Activated T-cell treated with anti-CD3 and anti-CD28 coated beads for 4 hours (primary cell): ENCODE measurements at places on chromosomes 2 and 18.

DNA sequence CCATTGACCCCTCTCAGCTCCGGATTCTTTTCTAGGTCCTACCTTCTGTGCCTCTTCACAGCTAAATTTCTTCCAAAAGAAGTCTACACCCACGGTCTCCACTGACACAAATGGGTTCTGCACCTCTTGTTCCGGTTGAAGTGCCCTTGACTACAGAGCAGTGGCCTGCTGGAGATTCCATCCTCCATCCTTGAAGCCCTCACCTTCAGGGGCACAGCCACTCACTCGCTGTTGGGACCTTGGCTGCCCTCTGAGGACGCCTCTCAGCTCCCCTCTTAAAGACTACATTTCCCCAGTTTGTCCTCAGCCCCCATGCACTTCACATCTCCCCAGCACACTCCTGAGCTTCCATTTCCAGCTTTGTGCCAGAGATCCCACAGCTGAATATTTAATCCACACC is 226.3 kb downstream of the ATAD2B start:
- DNase-seq, result no peak

GRCh38 chr18:1240701-1241100 is 336.0 kb downstream of the ADCYAP1 start:
- no peak for DNase-seq

GRCh38 chr2:69012310-69013141 is 453 bp upstream of the ANTXR1 start:
- peak; percentile 53 for DNase-seq

GRCh38 chr2:97908208-97908676 is 87.5 kb downstream of the TMEM131 start:
- no peak for DNase-seq

GRCh38 chr2:2021995-2022394 is 277.7 kb upstream of the PXDN start:
- DNase-seq, result no peak

DNA sequence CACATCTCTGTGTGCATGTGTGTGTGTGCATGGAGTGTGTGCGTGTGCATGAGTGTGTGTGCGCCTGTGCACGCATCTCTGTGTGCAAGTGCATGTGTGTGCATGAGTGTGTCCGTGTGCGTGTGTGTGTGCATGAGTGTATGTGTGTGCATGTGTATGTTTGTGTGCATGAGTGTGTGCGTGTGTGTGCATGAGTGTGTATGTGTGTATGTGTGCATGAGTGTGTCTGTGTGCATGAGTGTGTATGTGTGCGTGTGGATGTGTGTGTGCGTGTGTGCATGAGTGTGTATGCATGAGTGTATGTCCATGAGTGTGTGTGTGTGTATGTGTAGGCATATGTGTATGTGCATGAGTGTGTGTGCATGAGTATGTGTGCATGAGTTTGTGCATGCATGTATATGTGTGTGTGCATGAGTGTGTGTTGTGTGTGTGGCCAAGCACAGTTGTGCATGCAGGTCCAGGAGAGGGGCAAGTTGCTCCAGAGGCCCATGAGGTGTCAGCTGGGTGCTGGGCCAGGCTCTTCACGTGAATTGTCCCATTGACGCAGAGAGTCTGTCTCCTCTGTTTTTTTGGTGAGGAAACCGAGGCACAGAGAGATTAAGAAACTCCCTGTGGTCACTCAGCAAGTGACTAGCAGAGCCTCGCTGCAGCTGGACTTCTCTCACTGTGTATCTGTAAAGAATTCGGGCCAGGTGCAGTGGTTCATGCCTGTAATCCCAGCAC is 75.5 kb downstream of the ASB1 start:
- DNase-seq, result no peak

DNA sequence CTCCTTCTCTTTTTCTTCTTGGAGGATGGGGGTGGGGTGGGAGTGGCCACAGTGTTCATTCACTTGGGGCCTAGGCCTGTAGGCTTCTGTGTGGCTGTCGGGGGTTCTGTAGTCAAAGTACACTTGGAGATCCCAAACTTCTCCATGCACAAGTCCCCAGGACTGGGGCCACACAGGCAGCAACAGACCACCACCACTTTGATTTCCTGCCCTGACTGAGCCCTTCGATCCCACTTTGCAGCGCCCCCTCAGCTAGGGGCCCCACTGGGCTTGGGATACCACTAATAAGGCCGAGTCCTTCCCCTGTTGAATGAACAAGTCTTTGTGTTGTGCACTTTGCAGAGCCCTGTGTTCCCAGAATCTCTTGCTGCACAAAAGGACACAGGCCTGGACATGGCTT is 5.5 kb upstream of the TEX51 start:
- DNase-seq, result no peak

- DNase-seq, result no peak
Measured at GRCh38 chr2:212646698-212647366, 108.2 kb upstream of the ERBB4 start.

DNA sequence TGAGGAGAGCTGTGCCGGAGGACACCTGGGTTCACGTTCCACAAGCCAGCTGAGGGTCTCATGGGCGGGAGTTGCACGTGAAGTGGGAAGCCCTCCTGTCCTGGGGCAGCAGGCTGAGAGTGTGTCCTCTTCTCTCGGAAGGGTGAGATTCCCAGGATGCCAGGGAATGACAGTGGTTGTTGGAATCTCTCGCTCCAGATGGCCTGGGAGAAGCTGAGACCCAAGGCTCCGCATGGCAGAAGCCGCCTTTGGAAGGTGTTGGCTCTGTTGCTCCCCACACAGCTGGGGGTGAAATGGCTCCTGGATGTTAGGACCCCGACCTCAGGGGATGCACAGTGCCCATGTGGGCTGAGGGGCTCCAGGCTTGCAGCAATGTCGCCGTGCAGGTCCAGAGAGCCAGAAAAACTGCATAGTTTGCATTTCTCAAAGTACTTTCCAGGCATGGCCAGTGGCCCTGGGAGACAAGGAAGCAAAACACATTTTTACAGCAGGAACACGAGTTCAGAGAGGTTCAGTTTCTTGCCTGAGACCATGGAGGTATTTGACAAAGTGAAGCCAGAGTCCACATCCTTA is 153.4 kb downstream of the TMEM18 start:
- DNase-seq, result no peak

GRCh38 chr2:113117541-113118262 is 9.7 kb upstream of the IL1RN start:
- DNase-seq, result no peak

DNA sequence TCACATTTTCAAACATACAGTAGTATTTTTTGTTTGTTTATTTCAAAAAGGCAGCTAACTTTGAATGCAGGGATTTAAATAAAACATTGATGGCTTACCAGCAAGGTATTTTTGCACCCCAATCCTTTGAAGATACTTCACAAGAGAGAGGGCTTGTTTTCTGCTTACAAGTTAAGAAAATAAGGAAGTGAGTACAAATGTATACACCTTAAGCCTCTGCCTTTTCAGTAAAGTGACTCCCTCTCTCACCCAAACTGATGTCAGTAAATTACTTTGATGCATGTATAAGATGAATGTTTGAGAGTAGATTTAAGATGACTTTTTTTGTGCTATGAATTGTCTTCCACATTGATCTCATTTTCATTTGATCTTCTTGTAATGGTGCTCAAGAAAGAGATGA is 820.0 kb downstream of the CPS1 start:
- DNase-seq, result no peak

GRCh38 chr2:113217455-113218282 is 43.9 kb downstream of the PSD4 start:
- no peak for DNase-seq

GRCh38 chr2:142515493-142515892 is 362.0 kb upstream of the KYNU start:
- no peak for DNase-seq

- no peak for DNase-seq
Measured at GRCh38 chr2:220162320-220162719, 534.9 kb downstream of the SLC4A3 start.

DNA sequence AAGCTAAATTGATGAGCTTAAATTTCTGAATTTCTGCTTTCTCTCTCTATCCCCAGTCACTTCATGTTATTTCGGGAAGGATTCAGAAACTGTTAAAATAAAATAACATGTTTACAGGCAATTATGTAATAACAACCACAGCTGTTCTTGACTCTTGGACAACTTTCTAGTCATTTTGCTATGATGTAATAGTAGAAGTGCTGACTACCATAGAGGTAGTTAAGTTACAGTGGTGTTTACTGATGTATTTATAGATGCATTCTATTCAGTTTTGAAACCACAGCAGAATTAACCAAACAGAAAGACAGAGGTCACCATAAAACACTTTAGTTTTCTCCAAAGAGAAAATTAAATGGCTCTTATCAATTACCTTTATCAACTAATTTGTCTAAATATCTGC is 1292.0 kb upstream of the CHAC2 start:
- DNase-seq, result no peak

DNA sequence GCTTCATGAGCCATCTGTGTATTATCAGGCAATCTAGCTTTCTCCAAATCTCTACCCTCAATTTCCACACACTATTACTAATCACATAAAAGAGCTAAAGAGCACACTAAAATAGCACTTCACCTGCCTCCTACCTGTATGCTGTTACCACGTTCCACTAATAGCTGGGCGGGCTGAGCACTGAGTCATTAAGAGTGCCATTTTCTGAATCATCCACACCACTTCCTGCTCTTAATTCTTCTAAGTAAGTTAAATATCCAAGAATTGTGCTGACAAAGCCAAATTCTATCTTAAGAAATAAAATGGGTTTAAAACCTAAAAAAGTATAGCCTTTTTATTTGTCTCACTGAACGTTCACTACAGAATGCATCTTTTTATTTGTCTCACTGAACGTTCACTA is 35.7 kb downstream of the NOL10 start:
- peak; percentile 39 for DNase-seq

GRCh38 chr2:51995293-51995692 is 963.4 kb upstream of the NRXN1 start:
- DNase-seq, result no peak

DNA sequence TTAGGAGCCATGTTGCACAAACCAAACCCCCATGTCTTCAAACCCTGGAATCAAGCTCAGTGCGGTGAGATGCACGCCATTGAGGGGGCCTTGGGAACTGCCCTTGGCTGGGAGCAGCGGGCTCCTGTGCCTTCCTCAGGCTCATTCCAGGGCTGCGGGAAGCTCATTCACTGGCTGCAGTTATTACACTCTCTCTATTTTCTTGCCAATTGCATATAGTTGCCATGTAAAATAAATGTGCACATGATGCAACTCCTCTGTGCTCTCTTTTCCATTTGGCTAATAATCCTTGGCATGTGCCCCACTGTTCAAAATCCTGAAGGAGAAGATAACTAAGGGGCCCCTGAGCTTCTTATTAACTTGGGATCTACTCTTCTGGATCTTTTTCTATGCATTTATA is 74.7 kb downstream of the KCTD1 start:
- DNase-seq, result no peak

DNA sequence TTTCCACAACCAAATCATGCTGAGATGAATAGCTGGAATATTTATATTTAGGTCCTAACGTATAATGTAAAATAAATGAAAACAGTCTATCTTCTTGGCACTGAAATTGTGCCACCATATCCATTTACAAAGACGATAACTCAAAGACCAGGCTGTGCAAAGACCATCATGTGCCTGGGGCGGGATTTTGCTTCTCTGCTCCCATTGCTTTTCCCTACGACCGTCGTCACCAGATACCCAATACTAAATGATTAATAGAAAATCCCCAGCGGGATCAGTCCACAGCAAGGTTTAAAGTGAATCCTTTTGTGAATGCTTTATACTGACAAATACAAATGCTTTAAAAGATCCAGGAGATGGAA is 194.3 kb upstream of the ARL4C start:
- no peak for DNase-seq

- DNase-seq, result no peak
Measured at GRCh38 chr2:27932396-27932795, 41.9 kb downstream of the BABAM2 start.

GRCh38 chr2:182606728-182607681 is 109.1 kb upstream of the DNAJC10 start:
- DNase-seq, result no peak

DNA sequence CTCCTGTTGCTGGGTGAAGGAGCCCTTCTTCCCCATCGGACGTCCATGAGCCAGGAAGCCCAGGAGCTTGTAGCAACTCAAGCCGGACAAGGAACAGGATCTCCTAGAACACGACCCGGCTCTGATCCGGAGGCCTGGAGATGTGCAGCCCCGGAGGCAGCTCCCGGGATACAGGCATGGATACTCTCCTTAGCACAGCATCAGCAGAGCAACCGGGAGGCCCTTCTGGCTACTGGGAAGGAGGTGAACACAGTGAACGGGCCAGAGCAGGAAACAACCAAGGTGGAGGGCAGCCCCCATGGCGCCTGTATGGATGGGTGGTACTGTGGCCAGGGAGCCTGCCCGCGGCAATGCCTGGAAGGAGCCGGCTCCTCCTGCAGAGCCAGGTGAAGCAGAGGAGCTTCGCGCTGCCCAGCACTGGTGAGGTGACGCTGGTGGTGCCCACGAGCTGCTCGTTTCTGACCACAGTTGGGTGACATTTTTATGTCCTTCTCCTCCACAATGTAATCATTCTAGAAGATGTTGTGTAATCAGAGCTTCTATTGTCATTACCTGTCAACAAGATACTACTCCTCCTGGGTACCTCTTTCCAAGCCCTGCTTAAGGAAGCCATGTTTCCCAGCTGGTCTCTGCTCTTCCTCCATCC is 94.3 kb downstream of the TWIST2 start:
- no peak for DNase-seq

GRCh38 chr2:127572841-127573240 is 37.4 kb downstream of the MYO7B start:
- DNase-seq, result no peak

- no peak for DNase-seq
Measured at GRCh38 chr2:43605079-43605655, 9.3 kb upstream of the THADA start.
